ENCODE measurements at places on chromosomes 1 and 21.

GRCh38 chr1:165829888-165830287 is 2.5 kb downstream of the UCK2 start:
- no peak for DNase-seq

DNA sequence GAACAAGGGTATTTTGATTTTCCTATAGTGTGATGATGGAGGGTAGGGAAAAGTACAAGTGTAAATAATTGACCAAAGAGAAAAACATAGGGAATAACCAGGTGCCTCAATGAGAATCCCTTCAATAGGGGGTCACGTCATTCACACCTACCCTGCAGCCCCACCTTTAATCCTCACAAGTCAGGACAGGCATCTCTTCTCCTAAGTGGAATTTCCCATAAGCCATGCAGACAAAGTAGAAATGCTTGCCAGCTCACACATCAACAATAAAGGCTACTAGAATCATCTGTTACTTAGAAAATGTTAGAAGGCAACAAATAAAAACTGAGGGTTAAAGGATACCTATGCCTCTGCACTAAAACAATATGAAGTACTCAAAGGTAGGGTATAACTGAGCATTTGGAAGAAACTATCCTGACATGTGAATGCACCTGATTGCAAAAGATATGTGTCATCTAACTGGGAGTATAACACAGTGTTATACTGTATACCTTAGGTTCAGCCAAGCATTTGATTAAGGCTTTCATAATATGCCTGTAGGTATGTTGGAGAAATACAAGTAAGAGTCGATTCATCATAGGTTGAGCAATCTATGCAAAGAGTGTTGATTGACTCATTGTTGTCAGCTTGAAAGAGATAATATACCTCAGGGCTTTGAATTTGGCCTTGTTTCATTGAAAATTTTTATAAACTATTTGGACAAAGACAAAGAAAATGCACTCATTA is 32.4 kb upstream of the ATP1A1 start:
- no peak for DNase-seq

- DNase-seq = no peak
Observed at GRCh38 chr1:18200918-18201317, 93.3 kb downstream of the IGSF21 start.

DNA sequence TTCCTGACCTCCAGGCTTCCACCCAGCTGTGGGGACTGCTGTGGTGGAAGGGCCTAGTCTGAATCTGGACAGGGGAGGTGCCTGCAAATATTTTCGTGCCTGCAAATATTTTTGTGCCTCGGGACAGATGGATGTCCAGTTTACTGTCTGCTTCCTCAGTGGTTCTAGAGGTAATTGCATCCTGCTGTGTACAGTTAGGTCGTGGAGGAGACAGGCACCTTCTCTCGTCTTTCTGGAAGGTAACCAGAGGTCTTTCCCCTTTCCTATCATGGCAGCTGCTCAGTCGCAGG is 53.8 kb upstream of the TINAGL1 start:
- no peak for DNase-seq

GRCh38 chr1:208065862-208066261 is 154.9 kb upstream of the CD34 start:
- DNase-seq = no peak

GRCh38 chr21:32599526-32599925 is 12.7 kb downstream of the CFAP298 start:
- no peak for DNase-seq

DNA sequence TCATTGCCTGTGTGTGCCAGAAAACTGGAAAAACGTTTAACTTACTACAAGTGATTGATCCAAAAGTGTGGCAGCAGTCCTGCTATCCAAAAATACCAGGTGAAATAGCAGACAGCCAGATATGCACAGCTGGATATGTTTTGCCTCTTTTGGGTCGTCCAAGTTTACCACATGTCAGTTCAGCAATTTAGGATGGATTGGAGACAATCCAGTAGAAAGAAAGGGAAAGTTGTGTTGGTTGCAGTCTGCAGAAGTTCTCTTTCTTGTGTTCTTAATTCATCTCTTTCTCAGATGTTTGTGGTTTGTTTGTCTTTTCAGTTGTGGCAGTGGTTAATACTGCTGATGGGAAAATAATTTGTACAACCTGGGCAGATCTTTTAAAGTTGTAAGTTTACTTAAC is 645.0 kb downstream of the PTPRC start:
- DNase-seq = no peak

DNA sequence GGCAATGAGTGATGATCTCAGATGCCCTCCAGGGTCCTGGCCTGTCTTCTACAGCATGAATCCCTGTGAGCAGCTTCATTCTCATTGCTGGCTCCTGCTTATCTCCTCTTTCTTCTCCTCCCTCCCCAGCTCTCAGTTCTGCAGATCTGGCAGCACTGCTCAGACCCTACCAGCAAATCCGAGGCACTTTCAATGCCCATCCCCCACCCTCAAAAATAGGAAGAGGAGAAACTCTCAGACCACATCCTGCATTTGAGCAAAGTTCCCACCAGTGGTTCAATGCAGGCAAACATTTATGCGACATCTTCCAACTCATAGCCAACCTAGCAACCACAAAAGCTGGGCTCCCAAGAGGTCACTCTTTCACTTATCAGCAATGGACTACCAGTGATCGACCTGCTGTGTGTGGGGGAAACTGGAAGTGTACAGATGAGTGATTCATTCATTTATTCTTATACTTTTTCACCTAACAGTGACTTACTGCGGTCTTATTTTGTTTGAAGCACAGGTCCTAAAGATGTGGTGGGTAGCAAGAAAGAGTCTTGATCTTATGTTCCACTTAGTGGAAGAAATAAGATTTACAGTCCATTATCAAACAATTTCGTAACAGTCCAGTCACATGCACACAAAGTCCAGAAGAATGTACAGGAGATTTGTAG is 5.8 kb upstream of the CHI3L2 start:
- DNase-seq = peak; percentile 72

DNA sequence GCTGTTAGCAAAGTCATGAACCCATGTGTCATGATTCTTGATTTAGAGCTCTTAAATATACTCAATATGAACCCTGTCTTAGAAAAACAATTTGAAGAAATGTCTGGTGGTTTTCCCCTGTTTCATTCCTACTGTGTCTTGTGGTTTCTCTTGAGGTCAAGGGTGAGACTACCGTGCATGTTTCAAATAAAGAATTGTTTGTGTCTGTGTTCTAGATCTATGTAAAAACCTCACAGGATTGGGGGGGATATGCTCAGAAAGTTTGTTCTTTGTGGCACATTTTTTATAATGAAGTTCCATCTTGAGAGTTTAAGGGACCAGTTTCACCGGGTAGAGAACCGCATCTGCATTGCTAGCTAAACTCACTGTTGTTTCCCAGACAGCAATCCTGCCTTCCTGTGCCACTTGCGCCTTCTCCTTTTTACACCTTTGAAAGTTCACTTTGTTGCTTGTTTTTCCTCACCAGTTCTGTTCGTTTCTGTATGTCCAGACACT is 30.9 kb upstream of the CACYBP start:
- DNase-seq = peak; percentile 56

DNA sequence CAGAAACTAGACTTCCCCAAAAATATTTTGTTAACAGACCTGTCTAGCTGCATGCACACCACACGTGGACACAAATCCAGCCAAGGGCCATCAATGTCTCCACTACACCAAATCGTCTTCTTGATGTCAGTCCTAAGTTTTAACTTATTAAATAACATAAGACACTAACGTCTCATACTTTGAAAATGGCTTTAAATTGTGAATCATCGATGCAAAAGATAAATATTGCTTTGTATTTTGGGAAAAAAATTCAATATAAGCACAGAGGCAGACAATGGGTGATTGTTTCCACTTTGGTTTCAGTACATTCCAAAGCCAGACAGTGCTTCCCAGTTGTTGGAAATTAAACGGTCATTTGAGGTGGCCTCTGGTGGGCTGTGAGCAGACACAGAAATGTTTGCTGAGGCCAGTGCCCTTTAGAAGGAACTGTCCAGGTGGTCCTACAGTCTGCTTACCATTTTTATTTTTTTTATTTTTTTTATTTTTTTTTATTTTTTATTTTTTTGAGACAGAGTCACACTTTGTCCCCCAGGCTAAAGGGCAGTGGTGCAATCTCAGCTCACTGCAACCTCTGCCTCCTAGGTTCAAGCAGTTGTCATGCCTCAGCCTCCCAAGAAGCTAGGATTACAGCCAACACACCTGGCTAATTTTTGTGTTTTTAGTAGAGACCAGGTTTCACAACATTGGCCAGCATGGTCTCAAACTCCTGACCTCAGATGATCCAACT is 1.8 kb upstream of the KIAA2013 start:
- DNase-seq = no peak

DNA sequence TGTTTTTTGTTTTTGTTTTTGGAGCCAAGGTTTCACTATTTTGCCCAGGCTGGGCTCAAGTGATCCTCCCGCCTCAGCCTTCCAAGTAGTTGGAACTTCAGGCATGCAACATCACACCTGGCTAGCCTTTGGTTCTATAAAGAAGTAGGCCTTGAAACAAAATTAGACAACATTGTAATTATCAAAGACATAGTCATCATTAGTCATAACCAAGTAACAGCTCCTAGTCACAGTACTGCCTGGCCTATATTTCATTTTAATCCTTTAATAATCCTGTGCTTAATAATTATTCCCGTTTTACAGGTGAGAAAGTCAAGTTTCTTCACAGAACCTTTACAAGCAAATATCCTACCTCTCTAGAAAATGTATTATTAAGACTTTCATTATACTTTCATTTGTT is 52.3 kb upstream of the TBX15 start:
- no peak for DNase-seq

GRCh38 chr21:18244671-18245463 is at the start of gene CHODL:
CHODL (plus strand) TSS chr21:18244833; CDS start chr21:18245224, 391 bp downstream.
- no peak for DNase-seq

DNA sequence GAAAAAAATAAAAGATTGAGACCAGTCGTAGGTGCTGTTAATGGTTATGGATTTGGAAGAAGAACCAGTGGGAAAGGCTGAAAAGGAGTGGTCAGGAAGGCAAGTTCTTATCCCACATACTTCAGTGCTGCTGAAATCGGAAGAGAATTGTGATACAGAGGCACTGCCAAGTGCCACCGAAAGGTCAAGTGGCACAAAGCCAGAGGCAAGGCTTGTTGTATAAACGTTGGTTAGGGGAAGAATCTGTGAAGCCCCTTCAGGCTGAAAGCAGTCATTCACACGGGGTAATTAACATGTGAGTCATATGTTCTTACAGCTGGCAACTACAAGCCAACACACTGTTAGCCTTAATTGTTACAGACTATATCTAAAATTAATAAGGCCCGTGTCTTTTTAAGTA is 48.8 kb downstream of the ZBTB40 start:
- DNase-seq = no peak

DNA sequence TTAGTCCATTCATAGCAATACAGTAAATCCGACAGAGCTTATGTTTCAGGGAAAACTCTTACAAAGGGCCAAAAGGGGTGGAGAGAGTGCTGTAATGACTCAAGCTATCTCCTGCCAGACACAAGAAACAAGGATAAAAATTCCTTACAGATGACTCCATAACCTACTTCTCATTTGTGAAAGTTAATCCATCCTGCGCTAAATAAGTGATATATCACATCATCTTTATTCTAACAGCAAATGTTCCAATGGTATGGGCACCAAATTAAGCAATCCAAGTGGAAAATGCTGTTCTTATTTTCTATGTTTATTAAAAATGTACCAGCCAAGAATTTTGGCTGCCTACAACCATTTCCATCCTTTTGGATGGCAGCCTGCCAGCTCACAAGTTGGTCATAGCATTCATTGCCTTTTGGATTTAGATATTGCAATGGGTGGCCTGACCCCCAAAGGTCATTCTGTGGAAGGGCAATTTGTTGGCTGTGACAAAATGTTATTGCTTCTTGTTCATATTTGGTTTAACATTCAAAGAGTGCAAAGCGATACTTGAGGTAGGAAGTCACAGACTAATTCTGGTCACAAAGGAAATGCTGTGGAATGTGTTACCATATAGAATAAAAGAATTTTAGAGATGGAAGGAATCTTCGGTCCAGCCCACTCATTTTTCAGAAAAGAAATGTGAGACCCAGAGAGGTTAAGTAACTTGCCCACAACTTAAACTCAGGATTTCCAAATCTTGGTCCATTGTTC is 2.8 kb upstream of the ENAH start:
- DNase-seq = no peak

DNA sequence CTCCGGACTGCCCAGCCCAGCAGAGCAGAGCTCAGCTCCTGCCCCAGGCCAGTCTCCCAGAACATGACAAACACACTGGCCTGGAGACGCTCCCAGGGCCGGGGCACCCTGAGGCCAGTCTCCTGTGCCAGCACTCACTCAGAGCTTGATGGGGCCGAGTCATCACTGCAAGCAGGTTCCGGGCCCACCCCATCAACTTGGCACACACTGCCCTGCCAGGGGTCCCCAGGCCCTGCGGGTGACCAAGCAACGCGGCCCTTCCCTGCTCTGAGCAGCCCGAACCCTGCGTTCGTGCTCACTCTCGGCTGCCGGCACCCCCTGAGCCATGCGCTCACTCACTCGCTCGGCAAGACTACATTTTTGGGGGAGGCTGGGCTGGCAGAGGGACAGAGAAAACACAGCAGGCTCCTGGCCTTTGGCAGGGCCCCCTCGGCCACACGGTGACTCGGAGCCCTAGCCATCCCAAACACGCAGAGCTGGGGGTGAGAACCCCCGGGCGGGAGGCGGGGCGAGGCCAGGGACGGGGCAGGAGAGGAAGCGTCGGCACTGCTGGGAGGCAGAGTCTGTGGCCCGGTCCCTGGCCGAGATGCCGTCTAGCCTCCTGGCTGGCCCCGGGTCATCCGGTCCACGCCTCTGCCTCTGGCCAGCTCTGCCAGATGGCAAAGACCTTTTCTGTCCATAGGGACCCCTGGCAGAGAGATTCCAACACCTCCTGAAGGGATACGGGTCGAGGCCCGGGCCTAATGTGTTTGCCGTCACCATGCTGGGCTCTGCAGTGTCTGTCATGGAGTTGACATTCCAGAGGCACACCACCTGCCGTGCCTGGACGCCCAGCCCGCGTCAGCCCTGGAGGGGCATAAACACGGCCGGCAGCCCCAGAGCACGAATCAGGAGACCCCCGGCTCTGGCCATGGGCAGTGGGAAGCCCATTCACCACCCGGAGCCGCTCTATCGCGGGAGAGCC is 68.0 kb downstream of the MEGF6 start:
- DNase-seq = no peak

GRCh38 chr1:237814319-237814924 is 76.3 kb downstream of the ZP4 start:
- no peak for DNase-seq

GRCh38 chr1:235181561-235182245 is 20.7 kb upstream of the RBM34 start:
- DNase-seq = no peak

DNA sequence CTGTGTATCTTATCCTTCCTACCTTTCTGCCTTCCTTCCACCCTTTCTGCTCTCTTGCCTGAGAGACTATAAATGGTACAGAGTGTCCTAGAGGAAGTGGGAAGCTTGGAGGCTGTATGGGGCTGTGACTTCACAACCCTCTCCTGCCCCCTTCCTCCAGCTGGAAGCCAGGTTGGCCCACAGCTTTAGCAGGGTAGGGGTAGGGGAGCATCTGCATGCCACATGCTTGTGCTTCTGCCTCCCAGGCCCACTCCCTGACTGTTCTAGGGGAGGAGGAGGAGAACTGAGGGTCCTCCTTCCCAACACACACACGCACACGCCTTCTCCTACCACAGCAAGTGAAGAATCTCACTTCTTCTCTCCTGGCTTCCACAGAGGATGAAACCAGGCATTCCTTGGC is 3.9 kb upstream of the SLC27A3 start:
- DNase-seq = no peak
